ENCODE measurements at places on chromosomes 3 and 15.
A peak's percentile ranks its signal among the peaks of the same experiment; 100 is the strongest.

GRCh38 chr3:78867409-78868372, 900.1 kb downstream of the ROBO1 start:
- no peak for DNase-seq

- no peak for DNase-seq
Measured at GRCh38 chr15:99507016-99507503, 58.7 kb upstream of the MEF2A start.

GRCh38 chr3:133899311-133899710, 3.6 kb upstream of the RAB6B start:
- no peak for DNase-seq

- no peak for DNase-seq
Measured at GRCh38 chr15:101017093-101017754, 98.1 kb downstream of the LRRK1 start.

DNA sequence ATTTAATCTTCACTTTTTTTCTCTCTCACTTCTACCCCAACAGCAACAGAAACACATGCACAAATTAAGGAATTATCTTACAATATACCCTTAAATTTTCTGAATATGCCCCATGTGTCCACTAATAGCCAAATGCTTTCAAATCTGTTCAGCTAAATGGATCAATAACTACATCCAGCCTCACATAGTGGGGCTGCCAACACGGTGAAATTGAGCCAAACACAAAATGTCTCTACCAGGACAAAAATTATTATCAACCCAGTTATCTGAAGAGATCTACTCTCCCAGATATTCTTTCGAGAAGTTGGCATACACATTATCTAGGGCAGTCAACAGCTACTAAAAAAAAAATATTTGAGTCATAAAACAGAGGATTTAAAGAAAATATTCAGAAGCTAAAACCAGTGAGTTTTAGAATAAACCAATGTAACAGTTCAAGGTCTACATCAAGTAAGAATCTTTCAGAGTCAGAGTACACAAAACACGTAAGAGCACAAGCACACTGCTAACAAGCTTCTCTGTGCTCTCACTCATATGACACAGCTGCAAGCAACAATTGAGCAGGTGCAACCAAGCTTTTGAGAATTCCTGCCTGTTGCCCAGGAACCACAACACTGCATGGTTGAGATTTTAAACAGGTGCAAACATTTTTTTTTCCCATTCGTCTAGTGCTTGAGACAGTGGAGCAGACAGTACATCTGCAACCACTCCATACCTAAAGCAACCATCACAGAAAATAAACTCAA, 247.7 kb downstream of the ZBTB20 start:
- DNase-seq: no peak

DNA sequence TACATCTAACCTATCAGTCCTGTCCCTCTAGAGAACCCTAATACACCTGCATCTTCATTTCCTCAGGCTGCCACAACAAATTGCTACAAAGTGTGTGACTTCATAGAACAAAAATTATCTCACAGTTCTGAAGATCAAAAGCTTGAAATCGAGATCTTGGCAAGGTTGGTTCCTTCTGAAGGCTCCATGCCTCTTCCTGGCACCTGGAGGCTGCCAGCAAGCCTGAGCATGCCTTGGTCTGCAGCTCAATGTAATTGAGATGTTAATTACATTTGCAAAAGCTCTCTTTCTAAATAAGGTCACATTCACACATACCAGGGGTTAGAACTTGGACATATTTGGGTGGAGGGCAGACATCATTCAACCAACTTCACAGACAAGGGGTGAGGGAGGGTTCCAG, 86.4 kb upstream of the ABHD17C start:
- no peak for DNase-seq

GRCh38 chr15:95498961-95499360, 831.5 kb upstream of the NR2F2 start:
- DNase-seq: no peak

DNA sequence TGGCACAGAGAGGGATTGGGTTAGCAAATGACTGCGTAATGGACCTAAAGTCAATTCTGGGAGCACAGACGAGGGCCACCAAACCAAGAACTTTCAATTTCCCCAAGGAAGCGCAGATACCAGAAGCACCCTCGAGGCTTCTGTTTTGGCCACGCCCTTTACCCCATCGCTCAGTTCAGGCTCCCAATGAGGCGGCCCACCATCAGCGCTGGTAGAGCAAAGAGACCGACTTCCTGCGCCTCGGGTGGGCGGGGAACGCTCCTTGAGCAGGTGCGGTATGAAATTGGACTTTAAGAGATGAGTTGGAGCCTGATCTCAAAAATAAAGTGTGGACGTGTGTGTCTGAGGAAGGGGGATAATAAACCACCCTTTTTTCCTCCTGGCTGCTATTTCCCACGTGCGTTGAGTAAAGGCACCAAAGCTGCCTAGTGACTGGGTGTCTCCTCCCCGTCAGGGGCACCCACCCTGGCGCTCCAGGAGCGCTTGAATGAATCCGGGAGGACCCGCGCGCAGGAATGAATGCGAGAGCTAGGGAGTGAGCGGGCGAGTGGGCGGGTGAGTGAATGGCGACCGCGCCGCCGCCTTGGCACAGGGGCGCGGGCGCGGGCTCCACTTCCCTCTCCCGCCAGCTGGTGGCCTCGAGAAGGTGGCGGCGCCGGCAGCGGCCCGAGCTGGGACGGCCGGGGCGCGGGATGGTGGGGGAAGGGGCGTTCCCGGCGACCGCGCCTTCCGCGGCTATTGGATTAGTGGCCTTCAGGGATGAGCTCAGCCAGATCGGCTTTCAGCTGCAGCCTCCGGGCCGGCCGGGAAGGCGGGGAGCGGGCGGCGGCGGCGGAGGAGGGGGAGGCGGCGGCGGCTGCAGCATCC, at the start of gene SPSB4:
Gene SPSB4, plus strand, starts transcription at position 772 of the 867 bp plus-strand sequence. CDS start 14,758 bp downstream, outside the sequence.
- no peak for DNase-seq

DNA sequence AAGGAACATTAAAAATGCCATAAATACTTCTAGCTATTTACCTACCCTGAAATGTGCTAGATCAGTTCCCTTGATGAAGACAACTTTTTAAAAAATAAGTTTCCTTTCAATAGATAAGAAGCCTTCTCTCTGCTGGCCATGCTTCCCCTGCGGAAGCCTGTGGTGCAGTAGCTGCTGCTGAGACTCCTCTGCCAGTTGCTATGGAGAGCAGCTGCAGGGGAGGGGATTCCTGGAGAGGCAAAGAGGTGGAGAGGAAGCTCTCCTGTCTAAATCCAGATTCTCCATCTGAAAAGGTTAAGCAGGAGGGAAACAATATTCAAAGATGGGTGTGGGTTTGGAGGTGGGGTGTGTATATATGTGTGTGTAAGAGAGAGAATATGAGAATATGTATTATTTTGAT, 69.8 kb upstream of the BFSP2 start:
- DNase-seq: no peak

GRCh38 chr3:11312166-11312565, 40.0 kb downstream of the ATG7 start:
- no peak for DNase-seq

DNA sequence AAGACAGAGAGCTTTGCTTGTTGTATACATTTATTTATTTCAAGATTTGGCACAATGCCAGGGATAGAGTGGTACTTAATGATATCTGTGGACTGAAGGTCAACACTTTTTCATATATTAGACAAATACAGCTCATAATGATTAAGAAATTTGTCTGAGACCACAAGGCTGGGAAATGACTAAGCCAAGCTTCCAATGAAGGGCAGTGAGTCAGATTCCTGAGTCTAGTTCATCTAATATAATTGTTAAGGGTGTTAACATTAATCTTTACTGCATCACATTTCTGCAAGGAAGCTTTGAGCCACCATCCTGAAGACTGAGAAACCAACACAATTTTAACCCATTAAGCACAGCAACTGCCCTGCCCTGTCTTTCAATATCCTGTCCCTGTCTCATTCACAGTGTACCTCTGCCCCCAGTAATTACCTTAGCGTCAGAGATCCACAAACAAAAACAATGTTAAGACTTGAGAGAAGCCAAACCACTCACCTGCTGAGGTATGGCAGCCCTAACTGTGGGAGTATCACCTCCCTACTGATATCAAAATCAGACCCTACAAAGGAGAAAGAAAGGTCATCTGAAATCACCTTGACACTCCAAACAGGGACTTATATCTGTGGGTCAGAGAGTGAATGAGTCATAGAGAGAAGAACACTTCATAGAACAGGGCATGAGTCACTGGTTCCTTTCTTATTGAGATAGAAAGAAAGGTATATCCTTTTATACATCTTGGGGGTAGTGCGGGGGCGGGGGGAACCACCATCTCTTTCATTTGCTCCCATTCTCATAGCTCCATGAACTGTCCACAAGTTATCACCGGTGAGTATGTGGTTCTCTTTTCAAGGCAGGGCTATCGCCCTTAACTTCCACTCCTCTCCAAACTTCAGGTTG, 74.7 kb downstream of the MAGI1 start:
- DNase-seq: peak; percentile 5

DNA sequence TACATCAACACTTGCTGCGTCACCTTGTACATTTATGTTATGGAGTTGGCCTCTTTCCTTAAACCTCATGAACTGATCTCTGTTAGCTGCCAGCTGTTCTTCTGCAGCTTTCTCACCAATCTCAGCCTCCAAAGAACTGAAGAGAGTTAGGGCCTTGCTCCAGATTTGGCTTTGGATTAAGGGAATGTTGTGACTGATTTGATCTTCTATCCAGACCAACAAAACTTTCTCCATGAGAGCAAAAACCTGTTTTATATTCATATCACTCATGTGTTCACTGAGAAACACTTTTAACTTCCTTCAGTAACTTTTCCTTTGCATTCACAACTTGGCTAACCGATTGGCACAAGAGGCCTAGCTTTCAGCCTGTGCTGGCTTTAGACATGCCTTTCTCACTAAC, 1156.0 kb upstream of the CADM2 start:
- no peak for DNase-seq

DNA sequence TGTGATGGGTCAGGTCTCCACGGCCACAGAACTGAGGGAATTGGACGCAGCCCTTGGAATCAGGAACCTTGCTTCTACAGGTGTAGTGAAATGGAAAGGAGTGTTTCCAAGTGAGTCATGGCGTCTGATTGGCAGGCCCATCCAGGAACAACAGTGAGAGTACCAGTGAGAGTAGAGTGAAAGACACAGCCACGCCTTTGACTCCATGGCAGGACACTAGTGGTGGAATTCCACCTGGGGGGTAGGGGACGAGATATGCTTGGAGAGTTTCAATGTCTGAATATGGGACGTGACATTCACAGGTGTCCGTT, 3.0 kb upstream of the SLC28A1 start:
- DNase-seq: no peak

- DNase-seq: no peak
Measured at GRCh38 chr15:45441686-45442085, 63.3 kb upstream of the GATM start.

DNA sequence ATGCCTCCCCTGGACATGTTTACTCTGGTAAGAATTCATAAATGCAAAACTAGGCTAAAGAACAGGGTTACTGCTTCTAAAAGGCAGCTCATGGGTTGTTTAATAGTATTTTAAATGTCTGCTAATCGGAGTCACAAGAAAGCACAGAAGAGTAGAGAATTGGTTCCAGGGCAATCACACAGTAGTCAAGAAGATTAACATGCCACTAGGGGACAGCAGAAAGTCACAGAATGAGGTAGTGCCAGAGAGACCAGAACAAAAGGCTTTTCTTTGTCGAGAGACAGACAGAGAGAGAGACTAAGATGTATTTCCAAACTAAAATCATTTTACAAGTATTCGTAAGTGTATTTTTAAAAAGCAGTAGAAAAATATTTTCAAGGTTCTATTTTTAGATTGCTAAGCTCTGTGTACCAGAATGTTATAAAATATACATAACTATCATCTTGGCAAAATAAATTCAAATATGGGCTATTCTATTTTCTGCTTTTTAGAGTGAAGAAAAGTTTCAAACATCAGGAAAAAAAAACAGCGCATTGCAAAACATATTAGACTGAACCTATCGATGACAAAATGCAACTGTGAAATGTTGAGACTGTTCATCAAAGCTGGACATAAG, 78.3 kb upstream of the CDIN1 start:
- no peak for DNase-seq

- no peak for DNase-seq
Measured at GRCh38 chr3:42988566-42988965, 9.5 kb downstream of the GASK1A start.

DNA sequence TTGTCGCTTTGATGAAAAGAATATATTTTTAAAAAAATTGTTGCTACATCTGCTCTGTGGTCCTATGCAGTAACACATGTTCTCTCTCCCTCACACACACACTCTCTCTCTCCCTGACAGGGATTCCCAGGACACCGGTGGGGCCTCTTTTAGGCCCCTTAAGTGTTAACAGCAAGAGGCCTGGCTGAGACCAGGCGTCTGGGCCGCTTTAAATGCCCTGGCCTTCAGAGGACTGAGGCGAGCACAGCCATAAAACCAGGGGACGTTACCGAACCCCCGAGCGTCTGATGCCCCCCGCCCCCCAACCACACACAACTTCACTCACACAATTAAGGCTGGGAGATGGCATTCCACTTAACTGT, 1.7 kb downstream of the BNC1 start:
- no peak for DNase-seq

DNA sequence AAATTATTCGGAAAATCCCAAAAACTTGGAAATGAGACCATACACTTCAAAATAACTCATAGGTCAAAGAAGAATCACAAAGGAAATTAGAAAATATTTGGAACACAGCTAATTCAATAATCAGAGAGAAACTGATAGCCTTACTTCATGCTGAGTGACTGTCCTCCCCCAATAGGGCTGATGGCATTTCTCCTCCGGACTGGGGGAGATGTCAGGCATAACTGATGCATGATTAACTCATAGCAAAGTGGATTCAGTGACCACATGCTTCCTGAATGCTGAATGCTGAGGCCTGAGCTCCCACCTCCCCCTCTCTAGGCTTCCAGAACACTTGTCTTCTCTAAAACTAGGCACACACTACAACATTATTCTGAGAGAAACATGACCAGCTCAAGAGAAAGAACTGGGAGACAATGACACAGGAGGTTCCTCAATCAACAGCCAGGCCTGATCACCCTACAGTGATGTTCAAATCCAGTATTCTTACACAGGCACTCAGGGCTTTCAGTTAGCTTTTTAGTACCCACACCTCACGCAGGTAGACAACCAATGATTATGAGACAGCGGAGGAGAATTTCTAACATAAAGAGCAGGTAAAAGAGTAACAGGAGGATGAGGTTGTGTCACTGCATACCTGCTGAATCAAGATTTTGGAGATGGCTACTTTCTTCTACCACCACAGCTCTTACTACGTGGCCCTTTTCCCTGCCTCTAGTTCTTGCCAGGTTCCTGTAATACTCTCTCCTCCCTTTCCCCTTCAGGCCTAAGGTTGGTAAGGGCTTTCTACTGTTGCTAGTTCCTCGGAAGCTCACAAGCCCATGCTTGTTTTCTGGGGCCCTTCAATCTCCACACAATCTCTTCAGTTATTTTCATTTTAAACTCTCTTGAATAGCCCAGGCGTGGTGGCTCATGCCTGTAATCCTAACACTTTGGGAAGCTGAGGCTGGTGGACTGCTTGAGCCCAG, 96.1 kb downstream of the FMN1 start:
- no peak for DNase-seq

DNA sequence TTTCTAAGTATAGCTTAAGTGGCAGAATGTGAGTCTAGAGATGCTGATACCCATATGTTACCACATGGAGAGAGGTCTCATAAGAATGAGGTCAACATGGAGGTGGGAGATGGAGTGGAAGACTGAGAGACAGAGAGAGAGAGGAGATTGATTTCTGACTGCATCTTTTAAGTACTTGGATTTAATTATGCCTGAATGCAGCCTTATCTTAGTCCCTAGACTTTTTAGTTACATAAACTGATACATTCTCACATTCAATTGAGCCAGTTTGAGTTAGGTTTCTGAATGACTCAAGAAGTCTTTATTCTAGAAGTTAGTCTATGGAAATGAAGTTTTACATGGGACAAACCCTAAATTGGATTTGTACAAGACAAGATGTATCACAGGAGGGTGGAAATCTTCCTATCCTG, 58.5 kb upstream of the TNFSF10 start:
- DNase-seq: no peak

- no peak for DNase-seq
Measured at GRCh38 chr3:146313031-146313745, 62.3 kb upstream of the PLSCR4 start.

Measured in stimulated activated CD4-positive, alpha-beta T cell treated with anti-CD3 and anti-CD28 coated beads, Interleukin-12 subunit alpha, Interleukin-12 subunit beta, amount 100 ng/mL, for 4 hours (primary cell).